ENCODE measurements at places on chromosomes 6 and 20.

- no peak for DNase-seq
Measured at GRCh38 chr20:3181270-3181669, 7.9 kb upstream of the LZTS3 start.

DNA sequence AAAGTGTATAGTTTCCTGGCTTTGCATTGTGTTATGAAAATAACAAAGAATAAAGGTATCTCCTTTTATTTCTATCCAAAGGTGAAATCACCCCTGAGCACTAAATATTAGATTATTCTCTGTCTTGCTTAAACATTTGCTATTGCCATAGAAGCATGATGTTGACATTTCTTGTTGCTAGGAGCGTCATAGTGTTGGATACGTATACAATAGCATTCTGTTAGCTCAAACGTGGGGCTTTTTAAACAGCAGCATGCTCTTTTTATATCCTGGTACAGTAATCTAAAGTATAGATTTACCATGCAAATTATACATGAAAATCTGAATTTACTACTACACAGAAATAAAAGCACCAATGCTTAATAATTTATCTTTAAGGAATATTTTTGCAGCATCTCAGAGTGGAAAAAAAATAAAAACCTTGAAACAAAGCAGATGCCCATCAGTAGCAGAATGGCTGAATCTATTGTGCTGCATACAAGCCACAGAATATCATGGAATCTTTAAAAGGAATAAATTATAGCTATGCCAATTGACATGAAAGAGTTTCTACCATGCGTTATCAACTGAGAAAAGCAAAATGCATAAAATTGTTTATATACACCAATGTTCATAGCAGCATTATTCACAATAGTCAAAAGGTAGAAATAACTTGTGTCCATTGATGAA lies 9.6 kb upstream of the HSF2 start:
- DNase-seq, result no peak

DNA sequence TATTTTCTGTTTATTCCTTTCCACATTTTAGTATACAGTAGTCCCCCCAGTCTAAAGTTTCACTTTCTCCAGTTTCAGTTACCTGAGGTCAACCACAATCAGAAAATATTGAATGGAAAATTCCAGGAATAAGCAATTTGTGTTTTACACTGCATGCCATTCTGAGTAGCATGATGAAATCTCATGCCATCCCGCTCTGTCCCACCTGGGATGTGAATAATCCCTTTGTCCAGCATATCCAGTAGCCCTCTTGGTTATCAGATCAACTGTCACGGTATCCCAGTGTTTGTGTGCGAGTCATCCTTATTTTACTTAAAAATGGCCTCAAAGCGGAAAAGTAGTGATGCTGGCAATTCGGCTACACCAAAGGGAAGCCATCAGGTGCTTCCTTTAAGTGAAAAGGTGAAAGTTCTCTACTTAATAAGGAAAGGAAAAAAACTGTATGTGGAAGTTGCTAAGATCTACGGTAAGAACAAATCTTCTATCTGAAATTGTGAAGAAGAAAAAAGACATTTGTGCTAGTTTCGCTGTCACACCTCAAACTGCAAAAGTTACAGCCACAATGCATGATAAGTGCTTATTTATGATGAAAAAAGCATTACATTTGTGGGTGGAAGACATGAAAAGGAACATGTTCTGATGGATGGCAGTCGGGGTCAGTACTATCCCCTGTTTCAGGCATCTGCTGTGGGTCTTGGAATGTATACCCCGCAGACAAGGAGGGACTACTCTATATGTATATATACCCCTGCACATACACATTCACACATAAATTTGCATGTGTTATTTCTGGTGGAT lies 11.3 kb downstream of the NOX3 start:
- DNase-seq, result no peak

- no peak for DNase-seq
Measured at GRCh38 chr20:967796-968742, 34.0 kb downstream of the RSPO4 start.

- DNase-seq, result no peak
Measured at GRCh38 chr6:38022688-38023087, 203.2 kb downstream of the ZFAND3 start.

DNA sequence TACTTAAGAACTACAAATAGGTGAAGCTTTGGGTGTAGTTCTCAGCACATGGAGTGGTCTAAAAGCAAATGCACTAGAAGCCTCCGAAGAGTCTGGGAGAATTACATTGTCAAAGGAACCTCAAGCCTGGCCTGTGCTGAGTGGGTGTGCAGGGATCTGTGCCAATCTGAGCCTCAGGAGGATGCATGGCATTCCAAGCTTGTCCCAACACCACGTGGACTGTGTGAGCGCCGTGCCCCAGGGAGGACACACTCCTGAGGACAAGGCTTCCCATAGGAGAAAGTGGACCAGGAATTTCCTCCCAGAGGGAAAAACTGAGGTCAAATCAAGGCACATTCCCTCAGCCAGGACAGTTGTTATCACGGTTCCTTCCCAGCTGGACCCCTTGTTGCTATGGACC lies 185.8 kb downstream of the QKI start:
- no peak for DNase-seq

GRCh38 chr20:58194175-58194791 lies 34.2 kb downstream of the ANKRD60 start:
- no peak for DNase-seq

- DNase-seq, result no peak
Measured at GRCh38 chr6:71473926-71474325, 185.3 kb downstream of the OGFRL1 start.

- DNase-seq, result no peak
Measured at GRCh38 chr6:169725125-169726048, 1.1 kb upstream of the PHF10 start.

- no peak for DNase-seq
Measured at GRCh38 chr6:21067521-21067920, 526.0 kb upstream of the SOX4 start.

GRCh38 chr20:18091623-18092022 lies 33.9 kb upstream of the OVOL2 start:
- DNase-seq, result no peak

GRCh38 chr6:168368066-168368820 lies 48.7 kb upstream of the DACT2 start:
- DNase-seq, result no peak

GRCh38 chr6:169425628-169426370 lies 172.2 kb upstream of the THBS2 start:
- DNase-seq, result no peak

GRCh38 chr6:164750128-164750527 lies 559.3 kb downstream of the C6orf118 start:
- DNase-seq, result no peak

- DNase-seq, result no peak
Measured at GRCh38 chr20:21101932-21102575, 4.1 kb downstream of the LINC00237 start.

DNA sequence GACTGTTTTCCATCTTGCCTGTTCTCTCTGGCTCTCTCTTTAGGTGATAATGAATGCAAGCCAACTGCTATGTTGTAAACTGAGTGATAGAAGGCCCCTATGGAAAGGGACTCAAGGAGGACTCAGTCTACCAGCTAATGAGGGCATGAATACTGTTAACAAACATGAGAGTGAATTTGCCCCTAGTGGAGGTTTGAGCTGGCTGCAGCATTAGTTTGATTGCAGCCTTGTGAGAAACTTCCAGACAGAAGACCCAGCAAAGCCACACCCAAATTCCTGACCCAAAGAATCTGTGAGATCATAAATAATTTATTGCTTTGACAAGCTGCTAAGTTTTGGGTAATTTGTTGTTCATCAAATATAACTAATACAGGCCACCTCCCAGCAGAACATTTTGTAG lies 50.0 kb upstream of the PLCB1 start:
- DNase-seq, result no peak

- no peak for DNase-seq
Measured at GRCh38 chr6:2514965-2515543, 235.7 kb downstream of the MYLK4 start.

DNA sequence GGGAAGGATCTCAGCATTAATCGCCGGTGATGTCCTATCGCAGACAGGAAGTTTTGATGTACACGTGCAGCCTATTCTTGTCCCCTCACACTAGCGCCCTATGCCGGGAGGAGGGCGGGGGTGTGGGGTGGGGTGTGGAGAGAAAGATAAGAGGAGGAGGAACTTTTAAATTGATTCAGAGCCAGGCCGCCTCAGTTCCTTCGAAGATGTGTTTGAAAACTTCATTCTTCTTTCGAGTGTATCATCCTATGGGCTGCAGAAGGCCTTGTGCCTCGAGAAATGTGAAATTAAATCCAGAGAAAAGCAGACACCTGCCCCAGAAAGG lies 2.5 kb upstream of the POU3F2 start:
- no peak for DNase-seq

GRCh38 chr6:81561071-81561564 lies 191.4 kb downstream of the TENT5A start:
- DNase-seq, result no peak

GRCh38 chr6:85670573-85670972 lies 27.9 kb upstream of the SYNCRIP start:
- DNase-seq, result no peak

- no peak for DNase-seq
Measured at GRCh38 chr20:25339608-25340007, 51.0 kb downstream of the ABHD12 start.

GRCh38 chr6:34514593-34515472 lies 41.3 kb downstream of the SPDEF start:
- DNase-seq, result no peak

DNA sequence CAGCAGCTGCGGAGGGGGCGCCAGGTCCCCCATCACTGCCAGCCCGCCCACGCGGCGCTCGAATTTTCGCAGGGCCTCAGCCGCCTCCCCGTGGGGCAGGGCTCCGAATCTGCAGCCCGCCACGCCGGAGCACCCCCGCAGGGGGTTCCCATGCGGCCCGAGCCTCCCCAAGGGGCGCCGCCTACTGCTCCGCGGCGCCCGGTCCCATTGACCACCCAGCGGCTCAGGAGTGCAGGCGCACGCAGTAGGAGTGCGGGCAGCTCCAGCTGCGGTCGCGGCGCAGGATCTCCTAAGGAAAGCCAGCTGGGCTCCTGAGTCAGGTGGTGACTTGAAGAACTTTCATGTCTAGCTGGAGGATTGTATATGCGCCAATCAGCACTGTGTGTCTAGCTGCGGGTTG lies 155.3 kb upstream of the RREB1 start:
- no peak for DNase-seq

DNA sequence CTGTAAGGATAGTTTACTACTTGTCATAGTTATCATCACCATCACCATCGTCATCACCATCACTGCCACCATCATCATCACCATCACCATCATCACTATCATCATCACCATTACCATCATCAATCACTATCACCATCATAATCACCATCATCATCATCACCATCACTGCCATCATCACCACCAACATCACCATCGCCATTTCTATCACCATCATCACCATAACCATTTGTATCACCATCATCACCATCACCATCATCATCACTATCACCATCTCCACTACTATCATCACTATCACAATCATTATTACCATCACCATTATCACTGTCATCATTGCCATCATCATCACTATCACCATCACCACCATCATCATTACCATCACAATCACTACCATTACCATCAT lies 655.5 kb upstream of the DEFB115 start:
- DNase-seq, result no peak

GRCh38 chr6:162708971-162709370 lies 18.6 kb downstream of the PRKN start:
- DNase-seq, result no peak

DNA sequence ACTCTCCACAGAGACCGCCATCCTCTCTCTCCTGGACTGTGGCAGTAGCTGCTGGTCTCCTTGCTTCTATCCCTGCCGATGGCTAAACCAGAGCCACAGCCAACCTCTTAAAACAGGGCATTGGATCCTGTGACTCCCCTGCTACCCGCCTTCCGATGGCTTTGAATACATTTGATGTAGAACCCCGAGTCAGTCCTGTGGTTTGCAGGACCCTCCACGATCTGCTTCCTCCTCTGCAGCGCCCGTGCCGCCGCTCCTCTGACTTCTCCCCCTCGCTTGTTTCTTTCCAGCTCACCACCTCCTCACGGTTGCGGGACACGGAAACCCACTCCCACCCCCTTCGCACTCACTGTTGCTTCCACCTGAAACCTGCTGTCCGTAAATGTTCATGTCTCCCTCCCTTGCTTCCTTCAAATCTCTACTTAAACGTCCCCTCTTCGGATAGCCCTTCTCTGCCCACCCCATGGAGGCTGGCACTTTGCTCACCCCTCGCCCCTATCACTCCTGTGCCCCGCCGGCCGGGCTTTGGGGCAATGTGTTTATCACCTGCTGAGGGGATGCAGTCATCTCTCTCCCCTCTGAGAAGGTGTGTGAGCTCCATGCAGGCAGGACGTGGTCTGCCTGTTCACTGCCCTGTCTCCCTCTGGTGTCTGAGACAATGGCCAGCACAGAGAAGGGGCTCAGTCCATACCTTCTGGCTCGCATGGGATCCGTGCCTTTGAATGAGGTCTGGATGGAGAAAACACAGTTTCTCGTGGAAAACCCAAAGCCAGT lies 67.8 kb downstream of the GFOD1 start:
- no peak for DNase-seq

DNA sequence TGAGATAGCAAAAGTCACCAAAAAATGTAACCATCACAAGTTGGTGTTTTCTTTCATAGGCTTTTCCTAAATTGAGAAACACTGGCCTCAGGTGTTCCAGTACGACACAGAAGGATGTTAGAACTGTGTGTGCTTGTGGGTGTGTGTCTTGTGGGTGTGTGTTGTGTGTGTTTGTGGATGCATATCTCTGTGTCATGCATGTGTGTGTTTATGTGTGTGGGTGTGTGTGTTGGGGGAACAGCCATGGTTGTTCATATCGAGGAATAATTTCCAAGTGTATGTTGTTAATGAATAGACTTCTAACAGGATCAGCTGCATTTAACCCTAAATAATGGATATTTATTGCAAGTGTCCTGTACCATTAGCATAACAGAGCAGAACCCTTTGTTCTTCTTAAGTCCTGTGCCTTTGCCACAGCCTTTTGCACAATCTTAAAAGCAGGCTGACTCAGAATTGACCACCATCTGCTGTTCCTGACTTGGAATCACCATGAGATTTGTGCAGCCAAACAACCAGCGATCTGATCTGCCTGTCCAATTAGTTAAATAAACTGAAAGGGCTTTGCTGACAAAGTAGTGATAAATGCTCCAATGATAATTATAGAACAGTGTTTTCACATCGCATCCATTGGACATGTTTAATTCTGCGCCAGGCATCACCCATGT lies 7.6 kb downstream of the CD93 start:
- no peak for DNase-seq

DNA sequence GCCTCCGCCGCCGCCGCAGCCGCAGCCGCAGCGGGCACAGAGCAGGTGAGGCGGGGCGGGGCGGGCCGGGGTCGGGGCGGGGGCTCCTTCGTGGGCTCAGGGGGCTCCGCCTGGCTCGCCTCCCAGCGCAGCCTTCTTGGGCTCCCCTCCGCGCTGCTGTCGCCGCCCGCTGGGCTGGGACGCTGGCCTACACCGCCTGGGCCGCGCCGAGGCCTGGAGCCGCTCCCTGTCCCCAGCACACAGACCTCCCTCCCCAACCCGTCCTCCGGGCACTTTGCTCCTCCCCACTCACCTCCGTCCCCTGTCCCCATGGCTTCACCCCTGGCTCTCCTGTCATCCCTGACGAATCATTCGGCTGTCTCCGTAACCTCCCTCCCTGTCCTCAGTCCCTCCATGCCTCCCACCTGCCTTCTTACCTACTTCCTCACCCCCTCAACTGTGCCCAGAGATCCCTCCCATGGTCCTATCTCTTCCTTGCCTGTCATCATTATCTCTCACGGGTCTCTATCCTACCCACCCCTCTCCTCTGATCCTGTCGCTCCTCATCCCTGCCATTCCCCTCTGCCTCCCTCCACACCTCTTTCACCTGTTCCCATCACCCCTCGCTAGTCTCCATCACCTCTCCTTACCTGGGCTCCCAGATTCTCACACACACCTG lies 512 bp downstream of the TTBK1 start:
- no peak for DNase-seq
